ENCODE measurements at places on chromosomes 6 and 20.

DNA sequence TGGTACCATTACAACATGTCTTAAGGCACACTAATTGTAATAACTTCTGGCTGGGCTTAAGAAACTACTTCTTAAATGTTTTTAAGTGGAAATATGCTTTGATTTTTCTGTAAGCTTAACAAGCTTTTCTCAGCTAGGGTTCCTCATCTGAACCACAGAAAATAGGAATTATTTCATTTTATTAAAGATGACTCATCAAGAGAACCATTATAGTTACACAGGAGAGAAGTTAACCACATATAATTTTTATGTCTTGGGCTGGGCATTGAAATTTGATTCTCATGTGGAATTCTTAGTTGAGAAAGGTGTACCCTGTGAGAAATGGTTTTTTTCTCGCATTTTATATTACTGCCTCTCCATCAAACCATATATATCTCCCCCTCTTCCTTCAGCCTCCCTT, 75.1 kb downstream of the QKI start:
- H3K36me3 ChIP-seq = no peaks in the 10 kb centered on the region
- H3K27ac ChIP-seq = no peak overlapping the region
- DNase-seq = no peak
- no peaks in the 10 kb centered on the region for H3K27me3 ChIP-seq

DNA sequence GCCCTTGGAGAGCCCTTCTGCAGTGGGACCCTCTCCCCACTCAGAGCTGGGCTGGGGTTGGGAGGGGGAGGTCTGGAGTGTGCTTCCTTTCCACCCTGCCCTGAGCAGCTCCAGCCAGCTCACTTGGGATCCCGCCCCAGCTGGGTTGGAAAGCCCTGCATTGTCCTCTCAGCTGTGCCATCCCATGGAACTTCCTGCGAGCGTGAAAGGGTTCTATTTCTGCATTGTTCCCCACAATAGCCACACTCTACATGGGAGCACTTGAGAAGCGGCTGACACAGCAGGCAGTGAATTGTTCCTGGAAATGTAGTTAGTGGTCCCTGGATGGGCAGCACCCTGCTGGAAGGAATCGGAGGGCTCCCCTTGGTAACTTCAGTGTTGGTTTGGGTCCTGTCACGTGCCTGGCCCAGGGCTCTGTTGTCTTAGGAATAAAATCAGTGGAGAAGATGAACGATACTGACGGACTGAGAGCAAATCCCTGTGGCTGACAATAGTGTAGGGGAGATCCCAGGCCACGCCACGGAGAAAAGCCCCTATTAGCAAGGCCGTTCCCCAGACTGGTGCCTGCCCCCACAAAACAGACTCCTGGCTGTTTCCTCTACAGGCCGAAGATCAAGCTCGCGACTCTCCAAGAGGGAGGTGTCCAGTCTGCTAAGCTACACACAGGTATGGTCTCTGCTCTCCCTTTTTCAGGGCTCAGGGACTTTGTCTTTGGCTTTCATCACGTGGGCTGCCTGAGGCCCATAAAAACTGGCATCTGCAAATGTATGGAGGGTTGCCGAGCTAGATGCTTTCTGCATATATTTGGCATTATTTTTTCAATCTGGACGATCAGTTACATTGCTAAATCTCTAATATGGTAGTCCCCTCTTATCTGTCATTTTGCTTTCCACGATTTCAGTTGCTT, 18.8 kb downstream of the DNMT3B start:
- peaks cover 6% of the 10 kb centered on the region for H3K4me1 ChIP-seq
- no peak for DNase-seq
- no peak overlapping the region for H3K27ac ChIP-seq
- H3K36me3 ChIP-seq = no peaks in the 10 kb centered on the region
- no peak overlapping the region for H3K4me3 ChIP-seq

GRCh38 chr6:124530926-124531325, 431.3 kb upstream of the RNF217 start:
- no peaks in the 10 kb centered on the region for H3K36me3 ChIP-seq
- H3K27me3 ChIP-seq = no peaks in the 10 kb centered on the region
- no peaks in the 10 kb centered on the region for H3K4me1 ChIP-seq
- DNase-seq = no peak

DNA sequence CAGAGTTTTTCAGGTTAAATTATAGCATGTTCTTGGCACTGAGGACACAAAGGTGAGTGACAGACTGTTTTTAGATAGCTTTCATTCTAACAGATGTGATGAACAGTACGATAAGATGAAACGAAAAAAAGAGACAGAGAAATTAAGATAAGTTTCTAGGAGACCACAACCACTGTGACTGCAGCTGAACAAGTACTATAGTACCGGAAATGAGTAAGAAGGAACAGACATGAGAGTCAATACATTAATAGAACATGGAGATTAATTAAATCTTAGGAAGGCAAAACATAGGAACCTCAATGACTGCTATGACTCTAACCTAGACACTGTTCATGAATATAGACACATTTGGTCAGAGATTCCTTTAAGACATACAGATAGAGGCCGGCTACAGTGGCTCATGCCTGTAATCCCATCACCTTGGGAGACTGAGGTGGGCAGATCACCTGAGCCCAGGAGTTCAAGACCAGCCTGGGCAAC, 40.2 kb downstream of the HBS1L start:
- H3K36me3 ChIP-seq = peaks cover 6% of the 10 kb centered on the region
- peaks cover 4% of the 10 kb centered on the region for H3K4me1 ChIP-seq
- no peak for DNase-seq
- H3K27ac ChIP-seq = no peak overlapping the region

DNA sequence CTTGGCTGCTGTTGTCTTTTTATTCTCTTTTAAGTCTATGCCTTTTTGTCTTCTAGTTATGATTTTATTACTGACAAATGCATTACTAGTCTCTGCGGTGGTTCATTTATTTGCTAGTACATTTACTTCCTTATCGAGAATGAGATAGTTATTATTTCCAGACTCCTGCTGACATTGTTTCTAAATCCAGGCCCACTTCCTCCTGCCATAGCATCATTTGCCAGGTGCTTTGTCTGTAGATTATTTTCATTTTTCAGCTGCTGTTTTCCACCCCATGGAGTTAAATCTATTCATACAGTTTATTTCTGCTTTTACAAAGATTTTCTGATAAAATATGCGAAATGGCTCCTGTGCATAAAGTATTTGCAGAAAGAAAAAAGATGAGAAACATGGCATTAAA, 459.7 kb downstream of the MMUT start:
- no peak overlapping the region for H3K4me3 ChIP-seq
- no peak overlapping the region for H3K27ac ChIP-seq
- no peaks in the 10 kb centered on the region for H3K4me1 ChIP-seq
- no peaks in the 10 kb centered on the region for H3K36me3 ChIP-seq
- DNase-seq = no peak

DNA sequence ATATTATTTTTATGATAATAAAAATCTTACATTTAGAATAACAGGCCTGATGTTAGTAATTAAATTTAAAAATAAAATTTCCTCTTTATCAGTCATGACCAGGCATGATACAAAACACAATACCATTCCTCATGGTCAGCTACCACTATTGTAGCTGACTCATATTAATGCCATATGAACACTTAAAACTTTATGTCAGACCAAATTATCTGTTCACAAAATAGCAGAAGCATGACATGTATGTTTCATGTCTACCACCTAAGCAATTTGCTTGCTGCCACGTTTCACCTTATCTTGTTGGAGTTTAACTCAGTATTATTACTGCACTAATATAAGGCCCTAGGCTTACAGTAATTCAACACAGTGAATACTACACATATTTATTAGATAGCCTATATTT, 65.7 kb downstream of the HTR1B start:
- H3K27me3 ChIP-seq = no peaks in the 10 kb centered on the region
- no peak for DNase-seq
- H3K4me1 ChIP-seq = no peaks in the 10 kb centered on the region
- H3K27ac ChIP-seq = no peak overlapping the region
